ENCODE measurements at places on chromosomes 4 and X.

GRCh38 chrX:8845060-8845459 is 43.9 kb upstream of the FAM9A start:
- DNase-seq: no peak

DNA sequence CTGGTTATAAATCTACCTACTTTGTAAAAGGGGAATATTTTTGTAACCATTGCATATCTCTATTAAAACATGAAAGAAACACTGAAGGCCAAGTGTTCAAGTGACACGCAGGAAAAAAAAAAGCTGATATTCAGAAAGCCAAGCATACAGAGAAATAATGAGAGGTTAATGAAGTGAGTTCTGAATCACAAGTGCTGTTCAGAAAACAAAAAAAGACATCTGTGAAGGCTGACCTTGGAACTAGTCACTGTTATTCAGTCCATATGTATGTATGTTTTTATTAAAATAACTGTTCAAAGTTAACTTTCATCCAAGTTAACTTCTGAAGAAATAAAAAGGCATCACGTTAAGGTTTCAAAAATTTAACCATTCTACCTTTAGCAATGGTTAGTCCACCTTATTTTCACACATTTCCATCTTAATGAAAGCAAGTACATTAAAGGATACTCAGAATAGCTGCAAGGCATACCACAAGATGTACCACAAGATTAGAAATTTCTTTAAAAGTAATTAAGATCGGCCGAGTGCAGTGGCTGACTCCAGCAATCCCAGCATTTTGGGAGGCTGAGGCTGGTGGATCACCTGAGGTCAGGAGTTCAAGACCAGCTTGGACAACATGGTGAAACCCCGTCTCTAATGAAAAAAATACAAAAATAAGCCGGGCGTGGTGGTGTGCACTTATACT is 31.4 kb downstream of the SH3RF1 start:
- no peak for DNase-seq

DNA sequence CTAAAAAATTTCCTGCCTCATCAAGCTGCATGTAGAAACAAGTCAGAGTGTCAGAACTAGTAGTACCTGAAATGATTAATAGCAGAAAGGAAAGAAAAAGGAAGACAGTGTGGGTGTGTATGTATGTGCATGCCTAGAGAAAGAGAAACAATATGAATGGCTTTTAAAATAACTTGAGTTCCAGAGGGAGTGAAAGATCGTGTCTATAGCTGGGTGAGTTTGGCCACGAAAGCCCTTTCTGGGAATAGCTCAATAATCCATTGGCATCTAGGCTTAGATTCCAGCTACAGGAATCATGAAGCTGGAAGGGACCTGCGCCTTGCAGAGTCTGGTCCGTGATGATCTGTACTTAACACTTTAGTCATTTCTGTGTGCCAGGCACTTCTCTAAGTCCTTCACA is 195.6 kb downstream of the RAPGEF2 start:
- no peak for DNase-seq

GRCh38 chr4:141497627-141498026 is 138.8 kb upstream of the IL15 start:
- no peak for DNase-seq

- no peak for DNase-seq
Measured at GRCh38 chrX:2696698-2697215, 5.7 kb downstream of the CD99 start.

DNA sequence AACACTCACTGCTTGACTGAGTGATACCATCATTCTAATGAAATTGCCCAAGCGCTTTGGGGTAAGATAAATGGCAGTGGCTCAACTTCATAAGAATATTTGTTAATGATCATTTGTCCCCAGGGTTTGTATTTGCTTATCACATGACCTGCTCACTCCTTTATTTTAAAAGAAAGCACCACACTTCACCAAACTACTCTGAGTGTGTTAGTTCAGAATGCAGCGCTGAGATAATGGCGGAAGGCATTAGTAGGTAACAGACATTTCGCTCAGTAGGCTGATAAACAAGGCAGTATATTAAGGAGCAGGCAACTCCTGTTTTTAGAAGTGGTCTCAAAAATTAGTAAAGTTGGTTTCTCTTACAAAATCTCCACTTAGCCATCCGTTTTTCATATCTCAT is 1.6 kb downstream of the SNX25 start:
- no peak for DNase-seq

DNA sequence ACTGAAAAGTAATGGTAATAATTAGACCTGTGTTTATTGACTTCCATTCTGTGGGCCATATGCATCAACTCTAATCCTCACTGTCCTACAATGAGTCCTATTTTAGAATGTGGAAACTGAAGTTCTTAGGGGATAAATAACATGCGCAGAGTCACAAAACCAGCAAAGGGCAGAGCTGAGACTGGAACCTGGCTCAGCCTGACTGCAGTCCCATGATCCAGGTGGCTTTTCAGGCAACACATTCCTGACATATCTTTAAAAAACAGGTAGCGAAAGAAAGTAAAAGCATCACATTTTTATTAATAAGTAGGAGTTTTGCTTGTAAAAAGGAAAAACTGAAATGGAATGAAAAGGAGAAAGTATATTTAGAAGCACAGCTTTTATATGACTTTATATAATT is 34.7 kb upstream of the PRSS48 start:
- DNase-seq: no peak

GRCh38 chr4:56283375-56283774 is 103.9 kb downstream of the AASDH start:
- no peak for DNase-seq
